Fibroblast of villous mesenchyme (primary cell): ENCODE measurements at places on chromosomes 3 and 15. TPM values are rescaled to one million over a fixed set of nuclear protein-coding genes. Genes with fewer than 3 reads are reported as not detected.

Gene GASK1A
- 0.32 and 1.7 TPM in 2 replicates for total RNA-seq

Gene ZNF860
- 0.86 and 0.97 TPM in 2 replicates for total RNA-seq

Gene ZDHHC19
- total RNA-seq: not detected in 2 replicates

Gene TMCO5A
- total RNA-seq: not detected in 2 replicates

Gene ECE2
- total RNA-seq: not detected in 2 replicates

Gene SLC6A20
- not detected in 2 replicates for total RNA-seq

Gene ATP8B4
- total RNA-seq: 4.2 and 90.2 TPM in 2 replicates

Gene TNIK
- total RNA-seq: 5.2 and 7.7 TPM in 2 replicates

Gene RARB
- total RNA-seq: 13.2 and 21.6 TPM in 2 replicates

Gene SLC6A1
- total RNA-seq: not detected in 2 replicates

Gene ACAN
- 1.6 TPM in 1 of 2 replicates, not detected in the other for total RNA-seq
